Renal cortex interstitium (tissue), 15 donors: ENCODE measurements at places on chromosomes 7 and 10. TPM values are rescaled to one million over a fixed set of nuclear protein-coding genes. Genes with fewer than 3 reads are reported as not detected.

Gene CPA2
- polyA plus RNA-seq, result 0.39 TPM

Gene NPTX2
- polyA plus RNA-seq, result 3.1 TPM

Gene PRSS2
- not detected for polyA plus RNA-seq

Gene SPDYE3
- polyA plus RNA-seq, result 6.8 TPM

Gene OR2A42
- 2.7 TPM for polyA plus RNA-seq

Gene CAMK2B
- 3.4 TPM for polyA plus RNA-seq

Gene NUDCD3
- polyA plus RNA-seq, result 81.7 TPM

Gene ANKRD61
- polyA plus RNA-seq, result 1.0 TPM

Gene MMP21
- polyA plus RNA-seq, result 0.26 TPM

Gene TWIST1
- polyA plus RNA-seq, result 7.9 TPM

Gene TMEM225B
- 1.5 TPM for polyA plus RNA-seq

Gene TMEM254
- 60.1 TPM for polyA plus RNA-seq

Gene OR13A1
- polyA plus RNA-seq, result 0.04 TPM

Gene NCF1
- polyA plus RNA-seq, result 2.2 TPM

Gene LIPM
- not detected for polyA plus RNA-seq

Gene ZNF33B
- 38.7 TPM for polyA plus RNA-seq

Gene GTF2I
- polyA plus RNA-seq, result 314 TPM

Gene FOXI2
- polyA plus RNA-seq, result 1.6 TPM

Gene GLI3
- 16.2 TPM for polyA plus RNA-seq

Gene CDC123
- polyA plus RNA-seq, result 141 TPM

Gene SEMA4G
- polyA plus RNA-seq, result 49.8 TPM

Gene TMEM139
- 55.9 TPM for polyA plus RNA-seq

Gene SPDYE16
- 2.0 TPM for polyA plus RNA-seq

Gene LOXL4
- polyA plus RNA-seq, result 4.0 TPM

Gene ENKUR
- polyA plus RNA-seq, result 4.4 TPM

Gene FRMD4A
- 91.8 TPM for polyA plus RNA-seq

Gene DYDC1
- 0.50 TPM for polyA plus RNA-seq

Gene ANKRD30A
- polyA plus RNA-seq, result not detected

Gene AASS
- 52.5 TPM for polyA plus RNA-seq

Gene VWDE
- 6.7 TPM for polyA plus RNA-seq

Gene CYP3A7
- polyA plus RNA-seq, result 1.4 TPM

Gene GDF10
- 1.6 TPM for polyA plus RNA-seq

Gene AKR1D1
- 0.17 TPM for polyA plus RNA-seq

Gene RET
- polyA plus RNA-seq, result 18.8 TPM

Gene MAT1A
- 1.3 TPM for polyA plus RNA-seq

Gene VSTM4
- polyA plus RNA-seq, result 14.2 TPM

Gene INHBA
- 5.6 TPM for polyA plus RNA-seq

Gene ENO4
- polyA plus RNA-seq, result 4.0 TPM

Gene HOXA4
- polyA plus RNA-seq, result 20.1 TPM

Gene ASB10
- not detected for polyA plus RNA-seq

Gene RNF32
- 3.7 TPM for polyA plus RNA-seq

Gene CLCN1
- 0.23 TPM for polyA plus RNA-seq

Gene HMX2
- 1.5 TPM for polyA plus RNA-seq

Gene CUZD1
- polyA plus RNA-seq, result 1.6 TPM

Gene RADIL
- polyA plus RNA-seq, result 2.1 TPM

Gene TMEM229A
- polyA plus RNA-seq, result 0.23 TPM

Gene ANK3
- polyA plus RNA-seq, result 163 TPM

Gene AKR1C1
- polyA plus RNA-seq, result 11.4 TPM

Gene HKDC1
- 34.1 TPM for polyA plus RNA-seq

Gene GSTO1
- 87.7 TPM for polyA plus RNA-seq

Gene TEX36
- not detected for polyA plus RNA-seq

Gene NACAD
- 9.4 TPM for polyA plus RNA-seq

Gene TBX20
- not detected for polyA plus RNA-seq

Gene GFRA1
- polyA plus RNA-seq, result 30.2 TPM

Gene CTAGE4
- polyA plus RNA-seq, result 3.2 TPM

Gene CCDC172
- polyA plus RNA-seq, result not detected

Gene GPR141
- polyA plus RNA-seq, result not detected

Gene WEE2
- polyA plus RNA-seq, result 0.17 TPM

Gene CYP2C8
- 5.7 TPM for polyA plus RNA-seq

Gene SFTPA1
- polyA plus RNA-seq, result not detected
